ENCODE measurements at places on chromosomes 16 and 17.

DNA sequence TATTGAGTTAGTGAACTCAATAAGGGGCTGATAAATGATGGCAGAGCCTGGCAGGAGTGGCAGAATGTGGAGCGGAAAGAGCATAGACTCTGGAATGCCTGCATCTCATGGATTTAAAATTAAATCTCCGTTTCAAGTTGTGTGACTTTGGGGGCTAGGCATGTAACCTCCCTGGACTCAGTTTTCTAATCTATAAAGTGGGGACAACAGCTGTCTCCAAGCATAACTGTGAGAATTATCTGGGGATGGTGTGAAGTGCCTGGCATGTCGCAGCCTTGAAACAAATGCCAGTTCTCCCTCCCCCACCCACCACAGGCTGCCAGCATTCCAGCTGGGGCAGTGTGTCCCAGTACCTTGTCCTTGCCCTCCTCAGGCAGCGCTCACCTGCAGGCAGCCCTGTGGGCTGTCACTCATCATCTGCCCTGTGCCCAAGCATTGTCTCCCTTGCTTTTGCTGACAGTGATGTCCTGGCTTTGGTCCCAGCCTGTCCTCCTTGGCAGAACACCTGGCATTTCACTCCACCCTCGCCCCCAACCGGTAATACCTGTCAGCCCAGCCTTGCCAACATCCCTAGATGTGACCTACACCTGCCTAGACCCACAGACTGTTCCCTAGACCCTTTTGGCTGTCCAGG is 129.6 kb downstream of the MRM1 start:
- DNase-seq: no peak

DNA sequence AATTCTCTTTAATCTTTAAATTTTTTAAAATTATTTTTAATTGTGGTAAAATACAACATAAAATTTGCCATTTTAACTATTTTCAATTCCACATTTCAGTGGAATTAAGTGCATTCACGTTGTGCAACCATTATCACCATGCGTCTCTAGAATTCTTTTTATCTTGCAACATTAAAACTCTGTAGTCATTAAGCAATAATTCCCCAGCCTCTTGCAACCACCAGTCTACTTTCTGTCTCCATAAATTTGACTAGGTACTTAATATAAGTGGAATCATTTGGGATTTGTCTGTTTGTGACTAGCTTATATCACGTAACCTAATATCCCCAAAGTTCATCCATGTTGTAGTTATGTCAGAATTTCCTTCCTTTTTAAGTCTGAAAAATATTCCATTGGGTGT is 79.1 kb downstream of the TAOK1 start:
- DNase-seq: no peak

DNA sequence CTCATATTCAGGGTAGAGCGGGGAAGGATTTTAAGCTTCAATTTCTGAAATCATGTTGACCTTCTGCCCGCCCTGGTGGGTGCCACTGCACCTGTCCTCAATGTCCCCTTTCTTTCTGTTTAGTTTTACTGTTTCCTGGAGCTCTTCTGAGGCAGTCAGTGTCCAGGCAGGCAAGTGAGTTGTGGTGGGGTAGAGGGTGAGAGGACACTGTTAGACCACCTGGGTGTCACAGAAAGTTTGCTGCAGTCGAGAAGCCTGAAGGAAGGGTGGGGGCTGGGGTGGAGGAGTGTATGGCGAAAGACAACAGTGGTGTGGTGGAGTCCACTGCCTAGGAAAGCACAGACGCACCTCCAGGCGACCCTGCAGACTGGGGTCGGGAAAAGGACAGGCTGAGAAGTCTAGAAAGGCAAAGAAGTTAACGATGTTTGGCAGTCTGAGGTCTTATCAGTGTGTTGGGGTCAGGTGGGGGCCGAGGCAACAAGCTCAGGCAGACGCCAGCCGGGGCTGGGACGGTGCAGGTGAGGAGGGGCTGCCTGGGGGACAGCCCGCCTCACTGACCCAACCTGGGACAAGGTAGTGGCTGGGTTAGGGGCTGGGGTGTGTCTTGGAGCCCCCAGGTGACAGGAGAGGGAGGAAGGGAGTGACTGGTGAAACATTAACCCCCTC is 23.3 kb upstream of the HOXB13 start:
- no peak for DNase-seq

DNA sequence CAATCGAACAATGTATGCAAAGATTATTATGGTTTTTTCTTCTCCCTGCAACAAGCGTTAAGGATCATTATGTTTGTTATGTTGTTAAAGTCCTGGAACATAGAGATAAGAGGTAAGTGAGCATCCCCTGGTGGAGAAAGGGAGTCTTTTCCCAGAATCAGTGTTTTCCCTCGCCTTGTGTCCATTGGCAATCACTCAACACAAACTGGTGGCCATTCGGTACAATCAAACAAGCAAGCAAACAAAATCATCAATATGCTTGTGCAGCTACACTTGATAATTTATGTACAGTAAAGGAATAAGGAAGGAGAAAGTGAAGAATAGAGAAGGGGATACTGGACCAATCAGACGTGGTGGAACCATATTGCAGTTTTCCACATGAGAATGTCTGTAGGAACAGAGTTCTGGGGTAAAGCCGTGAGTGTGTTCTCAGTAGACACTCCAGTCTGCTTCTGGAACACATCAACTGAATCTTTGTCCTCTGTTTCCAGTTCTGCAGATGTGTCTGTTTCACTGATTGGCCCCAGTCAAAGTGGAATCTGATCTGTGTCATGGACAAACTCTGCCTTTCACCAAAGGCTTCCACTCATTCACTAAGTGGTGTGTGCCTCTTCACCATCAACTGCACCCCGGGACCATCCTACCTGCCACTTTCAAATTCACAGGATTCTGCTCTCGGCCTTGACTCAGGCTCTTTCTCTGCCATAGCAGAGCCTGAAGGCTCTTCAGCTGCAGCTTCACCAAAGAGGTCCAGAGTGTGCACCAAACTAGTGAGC is 169.5 kb downstream of the AHSP start:
- DNase-seq: no peak

- no peak for DNase-seq
These were observed 167.5 kb downstream of the PRKCA start for GRCh38 chr17:66469890-66470289.

GRCh38 chr17:6374761-6375312 is 60.1 kb downstream of the AIPL1 start:
- DNase-seq: no peak

DNA sequence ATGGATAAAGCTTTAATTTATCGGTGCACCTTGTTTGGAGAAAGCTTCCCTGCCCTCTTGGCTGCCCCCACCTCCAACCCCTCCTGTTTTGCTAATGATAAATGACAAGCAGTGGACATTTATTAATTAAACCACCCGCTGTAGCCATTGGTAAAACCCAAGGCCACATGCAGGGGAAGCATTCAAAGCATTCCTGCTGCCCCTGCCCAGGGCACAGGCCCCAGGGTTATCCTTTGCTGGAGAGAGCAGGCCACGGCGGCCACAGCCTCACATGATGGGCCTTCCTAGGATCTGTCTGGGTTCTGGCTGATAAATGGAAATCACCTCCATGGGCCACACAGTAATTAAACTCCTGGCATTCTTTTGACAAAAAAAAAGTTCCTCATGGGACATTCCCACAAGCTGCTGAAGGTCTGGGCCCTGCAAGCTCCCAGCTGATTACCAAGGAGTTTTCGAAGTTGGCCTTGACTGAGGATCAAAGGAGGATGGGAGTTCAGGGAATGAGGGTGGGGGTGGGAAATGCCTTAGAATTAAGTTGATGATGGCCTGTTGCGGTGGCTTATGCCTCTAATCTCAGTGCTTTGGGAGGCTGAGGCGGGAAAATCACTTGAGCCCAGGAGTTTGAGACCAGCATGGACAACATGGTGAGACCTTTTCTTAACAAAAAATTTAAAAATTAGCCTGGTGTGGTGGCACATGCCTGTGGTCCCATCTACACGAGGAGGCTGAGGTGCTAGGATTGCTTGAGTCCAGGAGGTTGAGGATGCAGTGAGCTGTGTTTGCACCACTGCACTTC is 35.5 kb downstream of the SOST start:
- no peak for DNase-seq

DNA sequence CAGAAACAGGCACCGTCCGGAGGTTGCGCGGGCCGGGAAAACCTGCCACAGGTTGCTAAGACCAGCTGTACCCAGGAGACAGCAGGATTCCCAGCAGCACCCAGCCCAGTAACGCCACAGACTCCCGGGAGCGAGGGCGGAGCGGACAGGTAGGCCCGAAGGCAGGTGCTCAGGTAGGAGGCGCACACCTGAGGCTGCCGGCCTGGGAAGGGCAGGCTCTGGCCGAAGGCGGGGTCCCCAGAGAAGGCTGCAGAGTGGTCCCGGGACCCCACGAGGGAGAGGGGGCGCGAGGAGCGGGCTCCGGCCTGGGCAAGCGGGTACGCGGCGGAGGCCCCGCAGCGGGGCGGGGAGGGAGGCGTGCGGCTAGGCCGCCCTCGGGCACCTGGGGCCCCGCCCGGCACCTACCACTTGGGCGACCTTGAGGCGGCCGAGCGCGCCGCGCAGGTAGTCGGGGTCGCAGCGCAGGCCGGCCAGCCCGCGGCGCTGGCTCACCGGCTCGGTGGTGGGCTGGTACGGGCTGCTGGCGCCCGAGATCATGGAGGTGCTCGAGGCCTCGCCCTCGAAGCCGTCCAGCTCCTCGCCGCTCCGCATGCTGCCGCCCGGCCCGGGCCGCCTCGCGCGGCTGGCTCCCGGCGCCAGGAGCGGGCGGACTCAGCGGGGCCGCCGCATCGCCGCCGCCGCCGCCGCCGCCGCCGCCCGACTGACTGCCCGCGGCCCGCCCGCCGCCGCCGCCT is 441 bp downstream of the CMTM4 start:
- no peak for DNase-seq
